ENCODE measurements at places on chromosomes 2 and 18.

DNA sequence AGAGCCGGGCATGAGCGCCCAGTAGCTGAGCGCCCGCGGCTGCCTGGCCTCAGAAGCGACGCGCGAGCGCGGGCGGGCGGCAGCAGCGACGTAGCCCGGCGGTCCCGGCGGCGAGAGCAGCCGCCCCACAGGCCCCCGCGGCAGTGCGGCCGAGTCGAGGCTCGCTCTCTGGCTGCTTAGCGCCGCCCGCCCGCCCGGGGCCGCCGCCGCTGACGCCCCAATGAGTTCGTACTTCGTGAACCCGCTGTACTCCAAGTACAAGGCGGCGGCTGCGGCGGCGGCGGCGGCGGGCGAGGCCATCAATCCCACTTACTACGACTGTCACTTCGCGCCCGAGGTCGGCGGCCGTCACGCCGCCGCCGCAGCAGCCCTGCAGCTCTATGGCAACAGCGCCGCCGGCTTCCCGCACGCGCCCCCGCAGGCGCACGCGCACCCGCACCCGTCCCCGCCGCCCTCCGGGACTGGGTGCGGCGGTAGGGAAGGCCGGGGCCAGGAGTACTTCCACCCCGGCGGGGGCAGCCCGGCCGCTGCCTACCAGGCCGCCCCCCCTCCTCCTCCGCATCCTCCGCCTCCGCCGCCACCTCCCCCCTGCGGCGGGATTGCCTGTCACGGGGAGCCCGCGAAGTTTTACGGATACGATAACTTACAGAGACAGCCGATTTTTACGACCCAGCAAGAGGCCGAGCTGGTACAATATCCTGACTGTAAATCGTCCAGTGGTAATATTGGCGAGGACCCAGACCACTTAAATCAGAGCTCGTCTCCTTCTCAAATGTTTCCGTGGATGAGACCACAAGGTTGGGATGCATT lies 847 bp downstream of the HOXD8 start:
- no peak for DNase-seq

GRCh38 chr2:38264396-38265221 lies 112.5 kb downstream of the ATL2 start:
- DNase-seq, result no peak

- DNase-seq, result no peak
Measured at GRCh38 chr2:128573116-128573515, 254.4 kb upstream of the HS6ST1 start.

GRCh38 chr18:47632970-47633635 lies 297.4 kb downstream of the SMAD2 start:
- DNase-seq, result no peak

DNA sequence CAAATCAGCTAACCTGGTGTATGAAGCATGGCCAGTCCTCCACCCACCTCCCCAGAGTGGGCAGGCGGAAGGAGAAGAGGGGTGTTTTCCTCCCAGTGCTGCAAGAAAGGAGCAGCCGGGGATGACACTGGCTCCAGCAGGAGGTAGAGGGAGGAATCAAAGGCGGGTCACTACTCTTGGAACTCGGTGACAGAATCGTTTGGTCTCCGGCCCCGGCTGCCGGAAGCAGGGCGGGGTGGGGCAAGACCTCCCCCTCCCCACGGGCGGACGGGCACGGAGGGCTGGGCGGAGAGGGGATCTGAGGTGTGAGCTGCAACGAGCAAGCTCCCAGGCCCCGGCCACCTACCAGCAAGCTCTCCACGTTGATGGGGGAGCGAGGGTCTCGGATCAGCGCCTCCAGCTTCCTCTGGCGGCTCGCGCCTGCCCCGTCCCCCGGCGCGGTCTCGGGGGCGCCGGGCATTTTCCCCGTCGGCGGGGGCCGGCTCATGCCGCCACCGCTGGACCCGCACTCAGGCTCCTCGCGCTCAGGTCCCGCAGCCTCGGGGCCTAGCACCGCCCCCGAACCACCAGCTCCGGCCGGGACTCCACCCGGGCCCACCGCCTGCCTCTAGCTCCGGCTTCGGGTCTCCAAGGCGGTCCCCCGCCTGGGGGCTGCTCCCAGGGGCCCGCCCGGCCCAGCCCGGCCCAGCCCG lies 640 bp downstream of the ROCK2 start:
- DNase-seq, result peak; percentile 31

- no peak for DNase-seq
Measured at GRCh38 chr2:117086943-117087250, 727.6 kb upstream of the DDX18 start.

DNA sequence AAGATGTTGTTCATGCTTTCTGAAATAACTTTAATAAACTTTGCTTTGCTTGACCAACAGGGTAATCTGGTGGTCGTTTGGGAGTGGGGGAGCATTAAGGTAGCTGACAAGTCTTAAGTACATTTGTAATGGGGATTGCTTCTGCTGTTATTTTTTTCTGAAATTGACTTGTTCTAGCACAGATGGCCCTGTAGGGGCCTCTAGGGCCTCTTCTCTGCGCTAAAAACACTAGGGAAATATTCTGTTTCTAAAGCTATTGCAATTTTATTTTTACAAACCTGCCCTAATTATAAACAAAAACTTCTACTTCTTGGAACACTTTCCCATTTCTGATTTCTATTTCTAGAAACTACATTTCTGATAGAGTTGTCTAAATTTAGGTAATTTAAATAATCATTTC lies 191.3 kb upstream of the KCNJ3 start:
- no peak for DNase-seq

DNA sequence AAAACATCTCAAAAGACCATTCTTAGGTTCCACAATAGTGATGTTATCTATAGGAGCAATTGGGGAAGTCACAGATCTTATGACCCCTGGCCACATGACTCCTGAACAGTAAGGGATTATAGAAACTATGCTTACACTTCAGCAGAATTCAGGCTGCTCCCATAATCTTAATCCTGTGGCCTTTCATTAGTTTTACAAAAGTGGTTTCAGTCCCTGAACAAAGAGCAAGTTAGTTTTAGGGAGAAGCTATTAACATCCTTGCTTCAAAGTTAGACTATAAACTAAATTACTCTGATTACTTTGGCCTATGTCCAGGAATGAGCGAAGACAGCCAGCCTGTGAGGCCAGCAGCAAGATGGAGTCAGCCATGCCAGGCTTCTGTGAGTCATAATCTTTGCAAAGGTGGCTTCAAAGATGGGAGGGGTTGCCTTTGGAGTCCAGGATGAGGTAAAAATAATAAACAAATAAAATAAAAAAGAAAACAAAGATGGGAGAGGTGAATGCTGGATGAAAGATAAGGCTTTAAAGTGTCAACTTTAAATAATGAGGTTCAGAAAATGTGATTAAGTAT lies 168.7 kb upstream of the NDUFV2 start:
- DNase-seq, result no peak

DNA sequence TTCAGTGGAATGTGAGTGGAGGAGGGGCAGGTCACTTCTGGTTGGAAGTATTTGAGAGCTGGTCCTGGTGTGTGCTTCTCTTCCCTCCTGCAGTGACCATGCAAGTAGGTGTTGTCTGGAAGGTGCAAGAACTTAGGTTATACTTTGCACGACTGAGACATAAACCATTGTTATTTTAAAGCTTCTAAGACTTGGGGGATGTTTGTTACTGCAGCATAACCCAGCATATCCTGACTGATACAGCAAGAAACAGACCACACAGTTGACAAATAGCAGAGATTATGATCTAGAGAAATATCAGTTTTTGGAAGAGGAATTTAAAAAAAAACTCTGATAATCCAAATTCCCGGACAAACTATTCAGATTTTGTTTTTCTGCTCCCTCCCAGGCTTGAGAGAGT lies 130.8 kb downstream of the ACTR3 start:
- DNase-seq, result no peak

- DNase-seq, result no peak
Measured at GRCh38 chr2:227627769-227628168, 10.5 kb downstream of the SCYGR4 start.

DNA sequence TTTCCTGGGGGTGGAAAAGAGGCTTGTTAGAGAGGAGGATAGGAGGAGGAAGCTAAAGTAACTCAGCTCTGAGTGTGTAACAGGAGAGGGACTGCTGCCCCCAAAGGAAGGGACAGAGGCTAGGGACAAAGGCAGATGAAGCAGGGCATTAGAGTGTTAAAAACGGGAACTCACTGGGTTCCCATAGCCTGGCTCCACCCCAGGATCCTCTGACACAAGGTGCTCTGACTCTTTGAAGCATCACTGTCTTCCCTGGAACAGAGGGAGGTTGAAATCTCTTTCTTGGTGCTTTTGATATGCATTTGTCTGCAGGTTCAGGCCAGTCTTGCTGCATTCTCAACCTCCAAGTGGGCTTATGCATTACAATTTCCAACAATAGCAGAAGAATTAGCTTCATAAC lies 22.9 kb downstream of the IL36A start:
- DNase-seq, result no peak

- no peak for DNase-seq
Measured at GRCh38 chr2:236993286-236993685, 92.4 kb upstream of the COPS8 start.

- no peak for DNase-seq
Measured at GRCh38 chr2:229821316-229821715, 100.5 kb downstream of the TRIP12 start.

DNA sequence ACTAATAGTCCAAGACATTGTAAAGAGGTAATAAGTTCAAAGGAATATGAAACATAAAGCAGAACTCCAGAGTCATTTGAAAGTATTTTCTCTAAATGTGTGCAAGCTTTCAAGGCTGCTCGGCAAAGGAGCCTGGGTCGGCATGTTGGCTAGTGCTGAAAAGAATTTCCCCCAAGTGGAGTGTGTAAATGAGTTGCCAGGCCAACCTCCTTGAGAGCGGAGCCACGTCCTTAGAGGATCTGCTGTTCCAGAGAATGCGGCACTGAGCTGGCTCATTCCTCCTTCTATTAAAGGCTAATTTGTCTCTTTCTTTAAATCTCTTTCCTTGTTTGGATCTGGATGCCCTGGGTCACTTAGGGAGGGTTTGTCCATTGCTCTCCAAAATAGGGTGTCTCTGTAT lies 127.5 kb downstream of the RDH14 start:
- no peak for DNase-seq

GRCh38 chr2:234998404-234999211 lies 46.8 kb downstream of the SH3BP4 start:
- no peak for DNase-seq

GRCh38 chr2:33115196-33115595 lies 168.4 kb downstream of the LTBP1 start:
- DNase-seq, result no peak

GRCh38 chr2:97617911-97618310 lies 28.0 kb upstream of the COX5B start:
- DNase-seq, result no peak
